NCI-H1436 treated with DMSO at 0.1 percent for 48 hours (cell line): ENCODE measurements at places on chromosomes 16 and 17.

DNA sequence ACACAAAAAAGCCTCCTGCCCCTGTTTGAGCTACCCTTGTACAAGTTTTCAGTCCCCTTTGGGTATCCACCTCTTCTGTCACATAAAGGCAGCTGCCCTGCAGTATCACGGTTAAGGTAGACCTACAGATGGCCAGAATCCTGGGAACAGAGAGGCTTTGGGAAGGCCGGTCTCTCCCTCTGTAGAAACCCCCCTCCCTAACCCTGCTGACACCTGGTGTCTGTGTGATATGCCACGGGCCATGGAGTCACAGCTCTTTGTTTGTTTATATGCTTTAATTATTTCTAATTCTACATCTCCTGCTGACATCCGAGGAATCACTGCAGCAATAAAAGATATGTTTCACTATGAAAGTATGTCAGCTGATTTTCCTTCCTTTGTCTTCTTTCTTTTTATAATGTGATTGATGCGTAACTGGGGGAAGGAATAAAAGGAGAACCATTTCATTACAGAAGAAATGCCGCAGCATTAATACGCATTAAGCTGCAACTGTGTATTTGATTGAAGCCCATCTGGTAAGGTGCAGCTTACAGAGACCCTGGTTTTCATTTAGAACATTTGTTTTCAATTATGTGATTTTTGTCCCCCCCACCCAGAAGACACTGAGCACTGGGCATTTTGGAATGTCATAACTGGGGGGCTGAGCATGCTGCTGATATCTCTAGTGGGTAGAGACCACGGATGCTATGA lies 142.1 kb downstream of the SLC39A11 start:
- DNase-seq: no peak

- DNase-seq: no peak
Measured at GRCh38 chr17:45702666-45703266, 81.4 kb upstream of the CRHR1 start.

GRCh38 chr16:50459496-50460080 lies 88.6 kb upstream of the NKD1 start:
- DNase-seq: no peak

DNA sequence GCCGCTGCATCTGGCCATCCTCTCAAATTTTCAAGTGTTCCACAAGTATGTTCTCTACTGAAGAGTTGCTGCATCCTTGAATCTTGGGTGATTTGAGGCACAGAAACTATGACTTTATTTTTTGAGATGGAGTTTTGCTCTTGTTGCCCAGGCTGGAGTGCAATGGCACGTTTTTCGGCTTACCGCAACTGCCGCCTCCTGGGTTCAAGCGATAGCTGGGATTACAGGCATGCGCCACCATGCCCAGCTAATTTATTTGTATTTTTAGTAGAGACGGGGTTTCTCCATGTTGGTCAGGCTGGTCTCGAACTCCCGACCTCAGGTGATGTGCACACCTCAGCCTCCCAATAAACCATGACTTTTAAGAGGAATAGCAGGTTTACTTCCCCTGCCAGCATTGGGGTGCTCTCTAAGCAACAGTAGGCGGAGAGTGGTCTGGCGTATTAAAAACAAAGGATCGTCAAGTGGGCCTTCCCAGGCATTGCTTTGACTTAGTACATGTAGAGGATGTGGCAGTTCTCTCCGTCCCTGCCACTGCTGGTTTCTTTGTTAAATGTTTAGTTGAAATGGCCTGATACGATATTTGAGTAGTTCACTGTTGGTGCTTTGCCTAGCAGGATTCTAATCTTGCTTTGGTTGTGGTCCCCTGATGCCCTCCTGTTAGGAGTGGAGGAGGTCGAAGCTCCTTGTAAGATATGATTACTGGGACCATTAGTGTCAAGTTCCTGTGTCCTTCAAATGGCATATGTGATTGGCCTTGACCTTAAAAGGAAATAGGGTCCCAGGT lies 9.5 kb downstream of the PYCARD start:
- no peak for DNase-seq

GRCh38 chr17:2484876-2485275 lies 26.8 kb downstream of the METTL16 start:
- DNase-seq: peak; percentile 70

DNA sequence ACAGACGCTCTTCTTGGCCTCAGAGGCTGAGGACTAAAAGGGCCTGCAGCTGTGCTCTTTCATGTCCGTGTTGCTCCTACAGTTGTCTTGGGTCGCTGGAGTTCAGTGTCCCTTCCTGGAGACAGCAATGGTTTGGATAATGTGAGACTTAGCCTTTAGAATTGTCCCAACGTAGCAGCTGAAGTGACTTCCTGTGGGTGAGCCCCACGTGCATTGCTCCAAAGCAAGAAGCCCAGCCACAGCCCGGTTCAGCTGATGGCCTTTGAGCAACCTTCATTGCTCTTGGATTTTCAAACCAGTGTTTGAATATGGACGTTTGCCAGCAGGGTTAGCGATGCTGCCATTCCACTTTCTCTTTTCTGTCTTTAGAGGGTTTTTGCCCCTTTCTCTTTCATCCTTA lies 19.7 kb downstream of the TMEM11 start:
- DNase-seq: no peak

DNA sequence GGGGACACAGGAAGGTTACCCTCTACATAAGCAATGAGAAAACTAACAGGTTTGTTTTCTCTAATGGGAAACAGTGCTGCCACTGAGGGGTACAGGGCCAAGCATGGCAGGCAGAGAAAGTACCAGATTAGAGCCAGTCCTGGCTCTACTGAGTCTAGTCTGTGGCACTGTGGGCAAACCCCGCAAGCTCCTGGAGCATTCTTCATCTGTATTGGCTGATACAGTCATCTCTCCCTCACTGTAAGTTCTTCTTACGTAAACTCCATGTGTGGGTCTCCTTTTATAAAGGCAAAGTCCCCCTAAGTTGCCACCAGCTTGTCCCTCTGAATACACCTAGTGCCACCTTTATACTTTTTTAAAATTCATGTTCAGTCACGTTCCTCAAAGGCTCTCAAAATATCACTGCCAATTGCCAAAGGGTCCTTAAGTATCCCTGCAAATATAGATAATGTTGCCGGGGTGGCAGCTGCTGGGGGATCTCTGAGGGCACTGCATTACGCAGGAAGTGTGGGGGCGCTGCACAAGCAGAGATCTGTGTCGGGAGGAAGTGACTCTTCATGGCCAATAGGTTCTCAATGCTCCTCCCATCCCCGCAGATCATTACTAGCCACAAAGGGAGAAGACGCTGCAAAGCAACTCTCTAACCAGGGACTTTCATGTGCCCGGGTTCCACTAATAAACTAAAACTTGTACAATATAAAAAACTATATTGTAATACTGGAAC lies 18.8 kb downstream of the XPO6 start:
- no peak for DNase-seq

GRCh38 chr16:27698746-27699145 lies 148.8 kb downstream of the KATNIP start:
- DNase-seq: no peak

DNA sequence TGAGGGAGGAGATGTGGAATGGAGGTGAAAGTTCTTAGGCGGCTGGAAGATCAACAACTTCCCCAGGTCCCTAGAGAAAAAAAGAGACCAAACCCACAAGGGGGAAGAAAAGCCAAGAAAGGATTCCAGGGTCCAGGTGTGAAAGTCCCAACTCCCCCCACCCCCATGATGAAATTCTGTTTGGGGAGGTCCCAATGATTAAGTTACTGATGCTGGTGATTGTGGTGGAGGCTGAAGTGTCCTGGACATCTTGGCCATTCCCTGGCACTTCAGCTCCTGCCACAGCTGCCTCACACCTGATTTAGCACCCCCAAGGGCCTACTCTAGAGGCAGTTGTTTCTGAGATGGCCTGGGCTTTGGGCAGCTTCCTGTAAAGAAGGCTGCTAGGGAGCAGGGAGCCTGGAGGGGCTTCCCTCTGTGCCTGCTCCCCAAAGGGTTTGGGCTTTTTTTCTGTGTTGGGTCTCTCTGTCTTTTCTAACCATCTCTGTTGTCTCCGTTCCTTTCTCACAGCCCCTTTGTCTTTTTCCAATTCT lies 13.1 kb downstream of the HOXB4 start:
- no peak for DNase-seq

DNA sequence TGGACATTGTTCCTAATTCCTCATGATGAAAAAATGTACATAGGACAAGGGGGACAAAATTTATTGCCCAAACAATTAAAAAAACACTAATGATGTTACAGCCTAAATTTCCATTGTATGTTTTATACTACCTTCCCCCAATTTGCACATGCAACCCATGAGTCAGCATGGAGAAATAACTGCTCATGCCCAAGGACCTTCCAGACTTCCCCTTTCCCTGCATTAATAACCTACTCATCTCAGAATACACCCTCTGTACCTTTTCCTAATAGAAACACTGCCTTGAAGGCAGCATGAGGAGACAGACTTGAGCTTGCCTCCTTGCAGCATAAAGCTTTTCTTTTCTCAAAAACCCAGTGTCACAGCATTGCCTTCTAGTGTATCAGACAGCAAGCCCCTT lies 2402.8 kb downstream of the TP53TG3F start:
- no peak for DNase-seq

DNA sequence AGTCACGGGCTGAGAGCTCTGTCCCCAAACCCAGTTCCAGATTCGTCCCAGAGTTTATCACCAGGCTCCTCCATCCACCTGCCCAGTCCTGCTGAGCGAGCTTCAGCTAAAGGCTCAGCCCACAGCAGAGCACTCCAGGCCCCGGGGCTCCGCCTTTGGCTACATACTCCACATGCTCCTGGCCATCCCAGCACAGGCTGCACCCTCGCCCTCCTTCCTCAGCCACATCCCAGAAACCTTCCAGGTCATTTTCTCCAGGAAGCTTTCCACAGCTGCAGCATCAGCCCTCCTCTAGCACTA lies 4.7 kb upstream of the CD2BP2 start:
- DNase-seq: no peak

DNA sequence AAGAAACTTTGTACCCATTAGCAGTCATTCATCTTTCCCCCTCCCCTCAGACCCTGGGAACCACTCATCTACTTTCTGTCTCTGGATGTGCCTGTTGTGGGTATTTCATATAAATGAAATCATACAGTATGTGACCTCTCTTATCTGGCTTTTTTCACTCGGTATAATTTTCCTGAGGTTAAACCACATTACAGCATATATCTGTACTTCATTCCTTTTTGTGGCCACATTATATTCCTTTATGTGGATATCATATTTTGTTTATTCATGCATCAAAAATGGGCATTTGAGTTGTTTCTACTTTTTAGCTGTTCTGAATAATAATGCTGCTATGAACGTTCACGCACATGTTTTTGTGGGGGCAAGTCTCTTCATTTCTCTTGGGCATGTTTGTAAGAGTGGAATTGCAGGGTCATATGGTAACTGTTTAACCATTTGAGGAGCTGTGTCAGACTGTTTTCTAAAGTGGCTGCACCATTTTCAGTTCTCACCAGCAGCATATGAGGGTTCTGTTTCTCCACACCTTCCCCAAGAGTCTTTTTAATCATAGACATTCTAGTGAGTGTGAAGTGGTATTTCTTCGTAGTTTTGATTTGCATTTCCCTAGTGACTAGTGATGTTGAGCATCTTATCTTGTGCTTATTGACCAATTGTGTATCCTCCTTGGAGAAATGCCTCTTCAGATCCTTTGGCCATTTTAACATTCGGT lies 3.8 kb downstream of the SNX29 start:
- no peak for DNase-seq

- DNase-seq: no peak
Measured at GRCh38 chr16:9854675-9855074, 327.6 kb downstream of the GRIN2A start.

- no peak for DNase-seq
Measured at GRCh38 chr16:60073376-60073775, 1339.3 kb upstream of the GOT2 start.

GRCh38 chr17:33560165-33560564 lies 267.1 kb upstream of the ASIC2 start:
- no peak for DNase-seq

- no peak for DNase-seq
Measured at GRCh38 chr16:27588057-27588456, 38.1 kb downstream of the KATNIP start.
